T-cell (primary cell): ENCODE measurements at places on chromosomes 2 and 18. TPM values are rescaled to one million over a fixed set of nuclear protein-coding genes. Genes with fewer than 3 reads are reported as not detected.

- no peak for DNase-seq
These were observed 69.1 kb downstream of the EHD3 start for GRCh38 chr2:31302940-31303563.

GRCh38 chr18:275486-275885 is 7.6 kb upstream of the THOC1 start:
- DNase-seq, result no peak

DNA sequence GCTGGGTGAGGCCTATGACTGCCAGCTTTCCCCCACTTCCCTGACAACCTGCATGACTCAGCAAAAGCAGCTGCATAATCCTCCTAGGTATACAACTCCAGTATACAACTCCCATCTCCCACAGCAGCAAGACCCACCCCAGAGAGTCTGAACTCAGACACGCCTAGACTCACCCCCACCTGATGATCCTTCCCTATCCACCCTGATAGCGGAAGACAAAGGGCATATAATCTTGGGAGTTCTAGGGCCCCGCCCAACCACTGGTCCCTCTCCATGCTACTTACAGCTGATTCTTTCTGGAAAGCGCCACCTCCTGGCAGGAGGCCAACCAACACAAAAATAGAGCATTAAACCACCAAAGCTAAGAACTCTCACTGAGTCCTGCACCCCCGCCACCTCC is 296.5 kb downstream of the DCC start:
- no peak for DNase-seq

DNA sequence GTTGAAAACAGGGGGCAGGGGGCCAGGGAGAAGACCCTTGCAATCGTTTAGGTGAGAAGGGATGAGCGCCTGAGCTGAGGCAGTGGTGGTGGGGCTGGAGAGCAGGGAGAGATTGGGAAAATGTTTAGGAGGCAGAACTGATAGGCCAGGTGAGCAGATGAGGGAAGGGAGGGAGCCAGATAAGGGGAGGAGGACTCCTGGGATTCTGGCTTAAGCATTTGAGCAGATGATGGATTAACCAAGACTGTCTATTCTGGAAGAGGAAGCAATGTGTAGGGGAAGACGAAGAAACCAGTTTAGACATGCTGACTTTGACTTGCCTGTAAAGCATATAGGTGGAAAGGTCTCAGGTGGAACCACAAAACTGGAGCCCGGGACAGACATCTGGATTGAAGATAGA is 49.9 kb upstream of the ASPRV1 start:
- no peak for DNase-seq

GRCh38 chr2:149768320-149768799 is 180.8 kb upstream of the MMADHC start:
- no peak for DNase-seq

Gene TET3
- 25.1 TPM for total RNA-seq
